Large intestine (tissue), 12 donors: ENCODE measurements at places on chromosomes 7 and 10. TPM values are rescaled to one million over a fixed set of nuclear protein-coding genes. Genes with fewer than 3 reads are reported as not detected.

DNA sequence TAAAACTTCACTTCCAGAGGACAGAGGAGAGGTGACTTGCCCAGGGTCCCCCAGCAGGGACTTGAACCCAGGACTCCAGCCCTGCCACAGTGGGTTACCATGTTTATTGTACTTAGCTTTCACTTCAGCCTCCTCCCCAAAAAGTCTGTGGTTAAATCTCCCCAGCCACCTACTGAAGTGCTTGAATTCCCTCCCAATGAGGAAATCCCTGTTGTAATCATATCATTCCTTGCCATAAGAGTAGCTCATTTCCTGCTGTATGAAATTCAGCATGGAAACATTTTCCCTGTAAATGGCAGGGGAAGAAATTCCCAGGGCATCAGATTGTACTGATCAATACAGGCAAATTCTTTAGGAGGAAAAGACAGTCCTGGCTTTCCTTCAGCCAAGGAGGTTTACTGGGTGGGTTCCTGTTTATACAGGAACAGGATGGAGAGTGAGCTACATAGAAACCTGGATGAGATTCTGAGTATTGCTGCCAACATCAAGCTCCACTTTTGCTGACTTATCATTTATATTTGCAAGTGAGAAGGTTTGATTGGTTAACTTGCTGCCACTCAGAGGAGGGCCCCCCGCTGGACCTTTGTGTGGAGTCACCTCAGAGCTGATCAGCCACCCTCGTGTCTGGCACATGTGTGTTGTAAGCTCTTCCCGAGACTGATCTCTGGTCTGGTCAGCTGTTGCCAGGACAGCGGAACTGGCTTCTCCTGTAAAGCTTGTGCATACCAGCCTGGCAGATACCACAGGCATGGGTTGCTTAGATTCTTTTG, 16.4 kb upstream of the PDZD8 start:
- no peaks in the 10 kb centered on the region for H3K4me1 ChIP-seq
- no peaks in the 10 kb centered on the region for H3K36me3 ChIP-seq
- H3K4me3 ChIP-seq = no peak overlapping the region
- no peaks in the 10 kb centered on the region for H3K27me3 ChIP-seq

- H3K4me3 ChIP-seq = no peak overlapping the region
- DNase-seq = peak; percentile 95
- peaks cover 31% of the 10 kb centered on the region for H3K4me1 ChIP-seq
- H3K27me3 ChIP-seq = no peaks in the 10 kb centered on the region
- no peaks in the 10 kb centered on the region for H3K36me3 ChIP-seq
These were observed 2.4 kb upstream of the CFAP69 start for GRCh38 chr7:90242369-90243168.

DNA sequence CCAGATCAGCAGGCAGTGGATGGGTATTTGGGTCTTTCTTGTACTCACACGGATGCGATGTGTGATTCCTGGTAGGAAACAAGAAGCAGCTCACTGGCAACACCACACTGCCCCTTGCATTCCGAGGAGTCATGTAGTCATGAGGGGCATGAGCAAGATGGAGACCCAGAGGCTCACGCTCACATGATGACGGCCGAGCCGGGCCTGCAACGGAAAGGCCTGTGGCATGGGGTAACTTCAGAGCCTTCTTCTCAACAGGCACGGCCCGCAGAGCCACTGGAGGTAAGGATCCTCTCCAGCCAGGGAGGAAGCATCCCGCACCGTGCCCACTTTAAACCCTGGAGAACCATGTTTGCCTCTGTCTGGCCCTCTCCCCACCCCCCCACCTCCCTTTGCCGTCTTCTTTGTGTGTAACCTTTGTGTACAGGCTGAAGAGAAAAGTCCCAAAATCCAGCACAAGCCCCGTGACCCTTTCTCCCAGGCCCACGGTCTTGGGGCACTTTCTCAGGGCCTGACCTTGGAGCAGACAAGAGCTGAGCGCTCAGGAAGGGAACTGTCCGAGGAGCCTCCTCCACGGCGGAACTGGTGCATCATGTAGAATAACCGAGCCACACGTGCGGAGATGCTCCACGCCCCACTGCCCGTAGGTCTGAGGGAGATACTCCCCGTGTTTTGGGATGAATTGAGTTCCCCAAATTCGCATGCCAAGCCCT, 516.4 kb downstream of the DNAJB6 start:
- H3K4me1 ChIP-seq = no peaks in the 10 kb centered on the region
- no peak overlapping the region for H3K27ac ChIP-seq
- no peaks in the 10 kb centered on the region for H3K36me3 ChIP-seq
- DNase-seq = no peak

Gene ING3
- polyA plus RNA-seq = 22.6 TPM

Gene ADCK2
- 16.6 TPM for polyA plus RNA-seq

Gene MYL10
- polyA plus RNA-seq = not detected
